ENCODE measurements at places on chromosomes 7 and 10.

DNA sequence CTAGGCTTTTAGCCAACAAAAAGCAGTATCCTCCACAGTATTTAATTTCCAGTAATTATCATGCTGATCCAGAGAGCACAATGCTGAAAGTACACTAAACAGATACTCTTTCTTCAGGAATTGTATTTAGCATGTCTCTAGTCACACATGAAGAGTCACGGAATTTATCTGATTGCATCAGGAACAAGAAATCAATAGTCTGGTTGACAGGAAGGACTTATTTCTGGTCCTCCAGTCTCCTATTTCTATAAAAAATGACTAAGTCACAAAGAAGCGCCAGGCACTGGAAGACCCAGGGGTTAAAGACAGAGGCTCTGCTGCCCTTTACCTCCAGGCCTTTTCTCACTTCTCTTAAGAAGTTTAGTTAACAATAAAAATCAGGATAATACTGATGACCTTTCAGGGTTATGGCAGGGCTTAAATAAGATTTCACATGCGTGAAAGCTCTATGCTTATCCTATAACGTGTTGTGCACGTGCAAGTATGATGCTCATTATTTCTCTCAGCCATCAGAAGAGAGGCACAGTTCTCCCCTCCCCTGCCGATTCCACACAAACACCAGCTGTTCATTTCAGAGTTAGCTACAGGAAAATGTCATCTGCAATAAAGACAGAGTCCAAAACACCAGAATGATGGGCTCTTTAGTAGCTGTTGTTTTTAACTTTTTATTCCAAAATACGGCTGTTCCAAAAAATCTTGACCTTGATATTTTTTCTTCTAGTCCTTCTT, 36.9 kb downstream of the SLC26A4 start:
- no peak for DNase-seq

GRCh38 chr7:102432442-102433218, 745 bp upstream of the ORAI2 start:
- DNase-seq, result no peak

DNA sequence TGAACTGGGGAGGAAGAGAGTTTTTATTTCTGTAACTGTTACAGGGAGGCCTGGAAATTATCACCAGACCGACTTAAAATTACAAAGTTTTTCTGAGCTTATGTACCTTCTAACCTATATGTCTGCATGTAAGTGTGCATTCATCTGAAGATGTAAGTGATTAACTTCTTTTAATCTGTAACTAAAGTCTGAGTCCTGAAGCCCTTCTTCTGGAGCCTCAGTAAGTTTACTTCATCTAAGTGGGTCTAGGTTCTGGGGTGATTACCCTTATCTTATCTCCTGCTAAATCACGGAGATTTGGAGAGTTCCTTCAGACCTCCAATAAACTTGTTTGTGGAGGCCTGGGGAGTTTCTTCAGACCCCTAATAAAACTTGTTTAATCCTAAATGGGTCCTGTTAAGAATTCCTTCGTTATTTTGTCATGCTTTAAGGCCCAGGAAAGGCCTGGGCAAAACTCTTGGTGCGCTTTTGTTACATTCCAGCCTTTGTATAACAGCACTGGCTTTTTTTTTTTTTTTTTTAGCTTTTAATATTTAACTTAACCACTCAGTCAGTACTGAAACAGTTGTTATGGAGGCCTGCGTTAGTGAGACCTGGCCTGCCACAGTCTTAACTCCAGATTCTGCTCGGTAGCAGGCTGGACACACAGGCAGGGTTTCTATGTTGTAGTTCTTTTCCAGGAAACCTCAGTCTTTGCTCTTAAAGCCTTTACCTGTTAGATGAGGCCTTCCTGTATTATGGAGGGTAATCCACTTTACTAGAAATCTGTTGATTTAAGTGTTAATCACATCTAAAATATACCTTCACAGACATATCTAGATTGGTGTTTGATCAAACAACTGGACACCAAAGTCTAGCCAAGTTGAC, 33.0 kb downstream of the TPST1 start:
- DNase-seq, result no peak

DNA sequence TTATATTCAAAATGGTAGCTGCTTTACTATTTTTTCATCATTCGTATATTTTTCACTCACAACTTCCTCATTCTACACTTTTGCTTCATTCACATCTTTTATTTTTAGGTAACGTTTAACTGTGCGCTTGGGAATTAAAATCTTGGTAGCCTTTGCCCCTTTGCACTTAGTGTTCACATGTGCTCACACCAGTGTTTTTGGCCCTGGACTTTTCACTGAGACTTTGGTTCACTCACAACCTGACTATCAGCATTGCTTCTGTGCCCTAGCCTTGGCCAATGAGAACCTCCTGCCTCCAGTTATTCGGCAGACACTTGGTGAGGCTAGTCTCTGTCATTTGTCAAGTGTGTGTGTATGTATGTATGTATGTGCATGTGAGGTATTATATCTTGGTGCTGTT, 596.9 kb downstream of the SORCS1 start:
- no peak for DNase-seq

- no peak for DNase-seq
Measured at GRCh38 chr10:12465385-12466136, 116.2 kb downstream of the CAMK1D start.

DNA sequence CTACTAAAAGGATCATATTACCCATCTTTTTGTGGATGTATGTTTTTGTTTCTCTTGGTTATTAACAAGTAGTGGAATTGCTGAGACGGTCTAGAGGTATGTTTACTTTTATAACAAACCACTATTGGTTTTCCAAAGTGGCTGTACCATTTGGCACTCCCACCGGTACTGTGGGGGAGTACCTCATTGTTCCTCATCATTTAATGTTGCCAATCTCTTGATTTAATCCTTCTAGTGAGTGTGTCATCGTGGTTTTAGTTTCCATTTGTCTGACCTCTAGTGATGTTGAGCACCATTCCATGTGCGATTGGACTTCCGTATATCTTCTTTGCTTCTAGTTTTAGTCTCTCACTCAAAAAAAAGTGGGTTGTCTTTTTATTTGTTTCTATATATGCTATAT, 50.4 kb downstream of the RBM33 start:
- DNase-seq, result no peak

DNA sequence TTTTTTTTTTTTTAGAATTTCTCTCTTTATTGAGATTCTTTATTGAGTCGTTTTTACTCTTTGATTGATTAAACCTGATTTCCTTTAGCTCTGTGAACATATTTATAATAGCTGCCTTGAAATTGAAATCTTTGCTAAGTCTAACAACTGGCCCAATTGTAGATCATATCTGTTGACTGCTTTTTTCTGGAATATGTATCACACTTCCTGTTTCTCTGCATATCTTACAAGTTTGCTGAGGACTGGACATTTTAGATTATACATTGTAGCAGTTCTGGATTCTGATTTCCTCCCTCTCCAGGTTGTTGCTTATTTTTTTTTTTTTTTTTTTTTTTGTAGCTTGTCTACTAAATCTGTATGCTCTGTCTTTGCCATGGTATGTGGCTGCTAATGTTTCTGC, 56.3 kb downstream of the PRKAR2B start:
- no peak for DNase-seq

DNA sequence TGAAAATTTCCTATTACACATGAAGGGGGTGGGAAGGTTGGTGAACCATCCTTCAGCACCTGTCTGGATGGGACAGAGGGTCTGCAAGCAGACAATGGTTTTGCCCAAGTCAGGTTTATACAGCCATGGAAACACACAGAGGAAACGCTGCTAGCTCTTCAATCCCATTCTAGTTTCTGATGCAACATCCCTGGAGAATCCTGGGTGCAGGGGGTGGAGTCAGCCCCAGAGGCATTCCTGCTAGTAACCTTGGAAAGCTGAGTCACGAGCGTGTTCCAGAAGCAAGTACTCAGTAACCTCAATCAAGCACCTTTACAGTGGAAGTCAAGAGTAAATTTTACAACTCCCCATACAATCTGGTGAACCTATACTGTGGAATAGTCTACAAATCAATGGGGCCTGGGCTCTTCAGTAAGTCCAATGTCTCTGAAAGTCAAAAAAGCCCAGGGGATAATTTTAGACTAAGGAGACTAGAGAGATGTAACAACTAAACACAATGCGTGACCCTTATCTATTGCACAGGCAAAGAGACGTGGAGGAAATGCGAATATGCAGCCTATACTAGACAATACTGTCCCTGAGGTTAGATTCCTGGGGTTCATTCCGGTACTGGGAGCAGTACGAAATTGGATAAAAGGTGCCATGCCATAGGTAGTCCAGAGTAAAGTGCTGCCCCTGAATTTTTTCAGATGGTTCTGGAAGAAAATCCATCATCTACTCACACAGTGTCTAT, 95.4 kb downstream of the ZRANB1 start:
- DNase-seq, result no peak

DNA sequence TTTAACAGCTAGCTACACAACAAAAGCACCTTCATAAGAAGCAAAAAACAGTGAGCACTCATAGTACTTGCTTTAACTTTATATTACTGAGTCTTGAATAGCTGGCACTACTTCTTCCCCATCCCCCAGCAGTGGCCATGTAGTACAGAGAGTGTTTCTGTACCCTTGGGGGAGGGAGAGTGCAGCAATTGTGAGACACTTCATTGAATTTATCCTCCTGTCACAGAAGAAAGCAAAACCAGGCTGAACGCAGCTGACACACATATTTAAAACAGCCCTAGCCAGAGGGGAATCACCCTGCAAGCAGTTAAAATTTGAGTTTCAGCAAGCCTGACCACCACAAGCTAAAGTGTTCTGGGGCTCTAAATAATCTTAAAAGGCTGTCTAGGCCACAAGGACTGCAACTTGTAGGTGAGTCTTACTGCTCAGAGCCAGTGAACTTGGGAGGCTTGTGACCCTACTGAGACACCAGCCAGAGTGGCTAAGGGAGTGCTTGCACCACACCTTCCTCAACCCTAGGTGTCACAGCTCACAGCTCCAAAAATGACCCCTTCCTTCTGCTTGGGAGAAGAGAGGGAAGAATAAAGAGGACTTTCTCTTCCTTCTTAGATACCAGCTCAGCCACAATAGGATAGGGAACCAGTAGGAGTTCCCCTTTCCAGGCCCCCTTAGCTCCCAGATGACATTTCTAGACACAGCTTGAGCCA, 97.7 kb upstream of the MEOX2 start:
- no peak for DNase-seq

GRCh38 chr7:48904975-48905374, 19.4 kb upstream of the CDC14C start:
- DNase-seq, result no peak

DNA sequence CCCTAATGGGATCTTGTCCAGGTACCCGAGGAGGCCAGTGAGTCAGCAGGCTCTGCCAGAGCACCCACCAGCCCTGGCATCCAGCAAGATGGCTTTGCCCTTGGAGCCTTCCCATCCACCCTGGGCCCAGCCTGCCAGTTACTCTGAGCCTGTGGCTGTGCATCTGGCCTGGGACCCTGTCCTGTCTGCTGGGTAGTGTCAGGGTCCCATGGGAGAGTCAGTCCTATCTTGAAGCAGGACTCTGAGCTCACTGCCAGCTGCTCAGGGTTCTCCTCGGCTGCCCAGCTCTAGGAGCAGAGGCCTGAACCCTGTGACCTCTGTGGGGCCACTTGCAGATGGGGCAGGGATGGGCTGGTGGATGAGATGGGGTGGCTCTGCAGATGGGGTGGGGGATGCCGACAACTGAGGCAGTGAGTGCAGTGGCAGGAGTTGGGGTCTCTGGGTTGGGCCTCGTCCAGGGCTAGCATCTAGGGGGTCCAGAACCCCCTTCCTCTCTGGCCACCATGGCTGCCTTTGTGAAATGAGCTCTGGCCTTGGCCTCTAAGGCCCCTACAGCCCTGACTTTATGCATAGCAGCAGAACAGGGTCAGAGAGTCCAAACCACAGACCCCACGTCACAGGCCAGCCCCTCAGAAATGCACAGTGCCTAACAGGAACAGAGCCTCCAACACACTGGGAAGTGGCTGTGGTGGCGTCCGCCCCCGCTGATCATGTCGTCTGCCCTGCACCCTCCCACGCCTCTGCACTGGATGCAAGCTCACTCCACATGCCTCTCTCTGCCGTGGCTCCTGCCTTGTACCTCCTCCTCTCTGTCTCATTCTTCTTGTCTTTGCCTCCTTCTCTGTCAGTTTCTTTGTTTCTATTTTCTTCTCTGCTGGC, 88.1 kb upstream of the RET start:
- DNase-seq, result no peak

- no peak for DNase-seq
Measured at GRCh38 chr10:111234914-111235302, 158.1 kb downstream of the ADRA2A start.

DNA sequence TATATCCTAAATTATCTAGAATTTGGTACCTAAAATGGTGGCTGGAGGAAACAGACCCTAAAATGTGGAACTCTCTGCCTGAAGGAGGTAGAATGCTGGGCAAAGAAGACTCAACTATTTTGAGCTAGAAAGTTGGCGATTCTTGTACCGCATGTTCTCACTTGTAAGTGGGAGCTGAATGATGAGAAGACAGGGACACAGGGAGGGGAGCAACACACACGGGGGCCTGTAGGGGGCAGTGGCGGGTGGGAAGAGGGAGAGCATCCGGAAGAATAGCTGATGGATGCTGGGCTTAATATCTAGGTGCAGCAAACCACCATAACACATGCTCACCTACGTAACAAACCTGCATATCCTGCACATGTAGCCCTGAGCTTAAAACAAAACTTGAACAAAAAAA, 250.6 kb downstream of the CALN1 start:
- DNase-seq, result no peak

DNA sequence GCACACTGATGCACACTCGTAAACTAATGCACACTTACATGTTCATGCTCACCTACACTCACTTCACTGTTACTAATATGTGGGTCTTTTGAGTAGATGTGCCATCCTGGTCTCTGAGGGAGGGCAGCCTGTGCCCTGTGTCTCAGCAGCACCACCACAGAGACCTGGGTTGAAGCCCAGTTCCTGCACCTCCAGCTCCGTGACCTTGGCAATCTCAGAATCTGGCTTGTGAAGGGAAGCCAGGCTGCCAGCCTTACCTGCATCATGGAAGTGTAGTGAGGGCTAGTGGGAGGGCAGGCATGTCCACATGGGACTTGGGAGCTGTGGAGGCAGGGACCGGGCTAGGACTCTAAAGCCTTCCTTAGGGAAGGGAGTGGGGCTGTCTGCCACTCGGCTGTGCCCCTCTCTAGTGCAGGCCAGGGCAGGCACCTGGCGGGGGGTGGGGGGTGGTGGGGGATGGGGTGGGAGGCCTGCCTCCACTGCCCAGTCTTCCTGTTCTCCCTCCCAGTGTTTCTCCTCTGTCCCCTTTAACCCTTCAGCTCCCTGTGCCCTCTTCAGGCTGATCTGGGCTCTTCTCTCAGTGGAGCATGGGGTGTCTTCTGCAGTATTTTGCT, 8.1 kb downstream of the ADCY1 start:
- no peak for DNase-seq

All from cortex of kidney (tissue), 1 donor.